ENCODE measurements at places on chromosomes 12 and 14.

- DNase-seq: no peak
Measured at GRCh38 chr14:47389535-47389934, 285.9 kb downstream of the MDGA2 start.

- no peak for DNase-seq
Measured at GRCh38 chr14:99808154-99808505, 14.9 kb downstream of the EML1 start.

DNA sequence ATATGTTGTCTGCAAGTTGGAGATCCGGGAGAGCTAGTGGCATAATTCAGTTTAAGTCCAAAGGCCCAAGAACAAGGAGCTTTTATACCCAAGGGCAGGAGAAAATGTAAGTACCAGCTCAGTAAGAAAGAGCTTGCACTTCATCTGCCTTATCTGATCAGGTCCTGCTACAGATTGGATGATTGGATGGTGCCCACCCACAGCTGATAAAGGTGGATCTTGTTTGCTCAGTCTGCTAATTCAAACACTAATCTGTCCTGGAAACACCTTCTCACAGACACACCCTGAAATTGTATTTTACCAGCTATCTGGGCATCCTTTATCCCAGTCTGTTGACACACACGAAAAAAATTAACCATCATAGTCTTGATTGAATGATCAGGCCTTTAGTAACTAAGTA is 230.7 kb upstream of the SLC16A7 start:
- no peak for DNase-seq

GRCh38 chr12:109631751-109632150 is 58.2 kb downstream of the MVK start:
- no peak for DNase-seq

Data from Right ventricle myocardium inferior (tissue), 1 donor.